ENCODE measurements at places on chromosomes 11 and 22. TPM values are rescaled to one million over a fixed set of nuclear protein-coding genes. Genes with fewer than 3 reads are reported as not detected.

- DNase-seq: no peak
Measured at GRCh38 chr11:13367115-13367514, 89.5 kb downstream of the BMAL1 start.

DNA sequence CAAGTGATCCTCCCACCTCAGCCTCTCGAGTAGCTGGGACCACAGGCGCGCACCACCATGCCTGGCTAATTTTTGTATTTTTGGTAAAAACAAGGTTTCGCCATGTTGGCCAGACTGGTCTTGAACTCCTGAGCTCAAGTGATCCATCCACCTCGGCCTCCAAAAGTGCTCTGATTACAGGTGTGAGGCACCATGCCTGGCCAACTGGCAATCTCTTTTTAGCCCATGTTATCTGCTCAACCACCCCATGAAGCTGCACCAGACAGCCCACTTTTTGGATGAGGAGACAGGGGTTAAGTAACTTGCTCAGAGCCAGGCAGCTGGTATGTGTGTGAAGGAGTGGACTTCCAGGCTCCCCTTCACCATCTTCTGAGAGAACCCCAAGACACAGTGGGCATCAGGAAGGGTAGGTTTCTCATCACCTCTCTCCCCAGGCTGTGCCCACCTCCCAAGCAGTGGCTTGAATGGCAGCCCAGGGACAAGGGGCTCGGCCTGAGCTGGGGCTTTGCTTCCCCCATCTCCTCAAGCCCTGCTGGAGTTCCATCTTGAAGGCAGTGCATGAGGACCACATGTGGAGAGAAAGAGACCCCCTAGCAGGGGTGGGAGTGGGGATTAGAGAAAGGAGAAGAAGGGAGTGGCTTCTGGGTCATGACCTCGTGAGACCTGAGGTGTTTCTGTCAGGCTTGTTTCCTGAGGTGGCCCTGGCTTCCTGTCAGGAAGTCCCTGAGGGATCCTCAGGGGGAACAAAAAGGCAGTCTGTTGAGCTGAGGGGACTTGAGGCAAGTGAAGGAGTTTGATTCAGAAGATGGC lies 87.5 kb upstream of the PARVA start:
- DNase-seq: no peak

DNA sequence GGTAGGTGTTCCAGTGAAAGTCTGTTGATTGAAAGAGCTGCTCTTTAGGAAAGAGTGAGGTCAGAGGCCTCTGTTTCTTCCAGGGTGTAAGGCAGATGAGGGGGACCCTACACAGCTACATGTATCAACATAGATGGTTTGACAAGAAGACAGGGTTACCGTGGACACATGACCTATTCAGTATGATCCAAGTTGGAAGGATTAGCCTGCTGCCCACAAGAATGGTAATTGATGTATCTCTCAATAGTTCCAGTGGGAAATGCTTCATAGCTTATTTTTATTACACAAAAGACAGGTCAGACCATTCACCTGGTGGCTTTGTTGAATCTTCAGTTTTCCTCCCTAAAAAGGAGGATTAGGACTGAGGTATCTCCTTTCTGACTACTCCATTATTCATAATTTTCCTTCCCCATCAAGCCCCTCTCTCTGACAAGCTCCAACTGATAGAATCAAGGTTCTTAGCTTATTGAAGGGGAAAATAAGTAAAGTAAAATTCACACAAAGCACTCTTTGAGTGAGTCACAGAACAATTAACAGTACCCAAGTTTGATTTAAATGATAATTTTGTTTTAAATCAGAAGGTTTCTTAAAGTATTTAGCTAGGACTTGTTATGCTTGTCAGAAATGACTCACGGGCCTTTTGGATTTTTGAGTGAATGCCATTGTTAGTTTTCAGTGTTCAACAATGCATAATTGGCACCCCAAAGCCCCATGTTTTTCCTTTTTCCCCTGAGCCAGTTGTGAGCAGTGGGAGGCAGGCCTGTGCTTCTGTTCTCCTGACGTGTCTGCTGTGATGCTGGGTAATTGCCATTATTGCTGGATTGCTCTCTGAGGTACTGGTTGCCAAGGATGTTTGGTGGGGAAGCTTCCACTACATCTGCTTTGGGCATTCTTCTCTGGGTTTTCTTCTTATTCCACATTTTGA lies 373.2 kb downstream of the DDX10 start:
- DNase-seq: no peak

UPK3A gene
- not detected for total RNA-seq
